ENCODE measurements at places on chromosomes 4 and X.
A peak's percentile ranks its signal among the peaks of the same experiment; 100 is the strongest.

GRCh38 chrX:10618961-10619360 lies 1.4 kb downstream of the MID1 start:
- no peak for DNase-seq

DNA sequence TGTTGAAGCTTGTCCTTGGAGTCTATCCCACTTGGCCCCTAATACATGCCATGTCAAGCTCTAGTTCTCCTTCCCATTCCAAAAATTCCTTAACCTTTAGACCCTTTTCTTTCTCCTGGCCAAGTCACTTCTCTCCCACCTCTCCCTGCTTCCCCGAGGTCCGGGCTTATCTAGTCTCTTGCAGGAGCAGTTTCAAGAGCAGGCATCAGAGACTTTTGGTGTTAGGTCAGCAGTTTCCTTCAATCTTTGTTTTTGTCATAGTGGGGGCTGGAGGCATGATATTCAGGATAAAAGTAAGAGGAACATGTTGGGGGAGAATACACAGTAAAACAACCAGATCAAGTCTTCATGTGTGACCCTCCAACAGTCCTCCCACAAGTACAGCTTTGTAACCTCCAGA lies 11.5 kb upstream of the IDS start:
- no peak for DNase-seq

GRCh38 chrX:11287505-11287904 lies 5.7 kb upstream of the AMELX start:
- no peak for DNase-seq

DNA sequence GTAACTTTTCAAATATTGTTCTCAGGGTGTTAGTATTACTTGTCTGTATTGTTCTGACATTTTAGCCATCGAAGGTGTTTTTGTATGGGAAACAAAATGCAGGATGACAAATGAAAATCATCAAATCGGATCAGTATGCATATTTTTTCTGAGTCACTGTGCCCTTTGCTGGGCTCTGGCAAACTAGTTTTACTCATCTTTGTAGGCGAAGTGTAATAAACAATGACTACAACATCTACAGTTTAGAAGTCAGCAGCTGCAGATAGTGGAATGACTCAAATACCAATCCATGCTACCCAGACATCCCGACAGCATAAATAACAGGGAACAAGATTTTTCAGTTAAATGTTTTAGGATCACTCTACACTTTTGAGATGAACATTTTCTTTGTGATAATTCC lies 557.3 kb upstream of the TENM3 start:
- no peak for DNase-seq

DNA sequence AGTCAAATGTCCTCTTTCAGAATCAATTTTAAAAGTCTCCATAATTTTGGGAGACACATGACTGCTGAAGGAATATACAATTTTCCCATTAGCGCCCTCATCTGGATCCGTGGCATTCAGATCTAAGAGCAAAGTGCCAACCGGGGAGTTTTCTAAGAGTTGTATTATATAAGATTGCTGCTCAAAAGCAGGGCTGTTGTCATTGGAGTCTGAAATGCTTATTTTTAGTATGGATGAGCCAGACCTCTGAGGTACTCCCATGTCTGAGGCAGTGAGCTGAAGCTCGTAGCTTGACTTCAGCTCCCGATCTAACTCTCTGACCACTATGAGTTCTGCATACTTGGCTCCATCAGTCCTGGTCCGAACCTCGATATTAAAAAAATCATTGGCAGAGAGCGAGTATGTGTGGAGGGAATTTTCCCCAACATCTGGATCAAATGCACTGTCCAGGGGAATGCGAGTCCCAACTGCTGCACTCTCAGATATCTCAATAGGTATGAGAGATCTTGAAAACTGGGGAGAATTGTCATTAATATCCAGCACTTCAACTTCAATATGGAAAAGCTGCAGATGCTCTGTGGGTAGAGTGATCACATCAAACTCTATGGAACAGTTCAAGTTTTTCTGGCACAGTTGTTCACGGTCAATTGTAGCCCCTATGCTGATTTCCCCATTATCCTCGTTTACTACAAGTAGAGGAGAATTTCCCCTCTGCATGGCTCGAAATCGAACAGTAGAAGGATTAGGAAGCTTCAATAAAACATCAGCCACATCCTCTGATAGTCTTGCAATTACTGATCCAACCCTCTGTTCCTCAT lies 917 bp downstream of the PCDH18 start:
- no peak for DNase-seq

DNA sequence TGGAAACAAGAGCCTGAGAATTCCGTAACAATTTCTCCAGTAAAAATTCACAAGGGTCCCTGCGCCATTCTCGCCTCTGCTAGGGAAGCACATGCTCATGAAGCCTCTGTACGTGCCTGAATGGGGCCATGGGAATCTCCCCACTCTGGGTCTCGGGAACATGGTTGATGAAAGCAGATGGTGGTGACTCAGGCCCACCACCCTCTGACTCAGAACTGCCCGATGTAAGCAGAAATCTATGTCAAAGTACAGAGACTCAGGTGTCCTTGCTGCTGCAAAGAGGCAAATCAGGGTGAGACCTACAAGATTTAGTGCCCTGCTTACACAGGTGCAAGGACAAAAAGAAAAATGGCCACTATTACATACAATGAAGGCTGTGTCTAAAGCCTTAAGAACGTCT lies 65.0 kb downstream of the SCD5 start:
- DNase-seq, result no peak

DNA sequence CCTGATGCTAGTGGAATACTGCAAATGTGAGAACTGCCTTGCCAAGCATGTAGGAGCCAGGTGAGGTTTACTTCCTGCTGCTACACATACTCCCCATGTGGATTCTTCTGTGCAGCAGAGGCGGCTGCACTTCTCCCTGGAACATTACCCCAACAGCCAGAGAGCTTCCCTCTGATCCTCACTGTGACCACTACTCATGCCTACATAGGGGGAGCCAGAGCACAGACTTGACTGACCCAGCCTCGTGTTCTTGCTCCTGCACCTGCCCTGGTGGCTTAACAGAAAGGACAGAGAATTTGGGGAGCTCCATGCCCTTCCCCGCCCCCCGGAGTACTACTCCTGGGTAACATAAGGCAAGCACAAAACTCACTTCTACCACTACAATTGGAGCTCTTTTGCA lies 38.4 kb downstream of the UGT2A2 start:
- DNase-seq, result no peak

- no peak for DNase-seq
Observed at GRCh38 chr4:186628058-186628711, 72.8 kb upstream of the MTNR1A start.

DNA sequence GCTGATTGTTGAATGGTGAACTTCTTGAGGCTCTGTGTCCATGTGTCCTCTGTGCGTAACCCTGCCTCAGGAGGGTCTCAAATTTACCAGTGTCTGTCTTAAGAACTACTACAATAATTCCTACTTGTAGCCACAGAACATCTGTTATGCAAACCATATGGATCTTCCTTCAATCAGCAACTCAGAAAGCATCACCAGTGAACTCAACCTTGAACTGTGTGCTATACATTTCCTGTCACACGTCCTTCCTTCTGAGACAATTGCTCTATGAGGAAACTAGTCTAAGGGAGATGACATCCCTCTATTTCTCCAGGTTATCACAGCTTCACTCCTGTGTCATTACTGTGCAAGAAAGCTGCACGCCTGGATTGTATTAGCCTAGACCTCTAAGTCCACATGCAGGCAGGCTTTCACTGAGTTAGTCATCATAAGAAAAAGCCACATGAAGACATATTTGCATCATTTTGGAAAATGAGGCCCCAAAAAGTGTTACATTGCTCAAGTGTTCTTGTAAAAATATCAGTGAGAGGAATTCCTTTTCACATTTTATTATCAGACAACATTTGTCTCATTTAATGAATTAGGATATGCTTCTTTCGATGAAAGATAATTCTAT lies 157.8 kb downstream of the AFF2 start:
- DNase-seq, result no peak

DNA sequence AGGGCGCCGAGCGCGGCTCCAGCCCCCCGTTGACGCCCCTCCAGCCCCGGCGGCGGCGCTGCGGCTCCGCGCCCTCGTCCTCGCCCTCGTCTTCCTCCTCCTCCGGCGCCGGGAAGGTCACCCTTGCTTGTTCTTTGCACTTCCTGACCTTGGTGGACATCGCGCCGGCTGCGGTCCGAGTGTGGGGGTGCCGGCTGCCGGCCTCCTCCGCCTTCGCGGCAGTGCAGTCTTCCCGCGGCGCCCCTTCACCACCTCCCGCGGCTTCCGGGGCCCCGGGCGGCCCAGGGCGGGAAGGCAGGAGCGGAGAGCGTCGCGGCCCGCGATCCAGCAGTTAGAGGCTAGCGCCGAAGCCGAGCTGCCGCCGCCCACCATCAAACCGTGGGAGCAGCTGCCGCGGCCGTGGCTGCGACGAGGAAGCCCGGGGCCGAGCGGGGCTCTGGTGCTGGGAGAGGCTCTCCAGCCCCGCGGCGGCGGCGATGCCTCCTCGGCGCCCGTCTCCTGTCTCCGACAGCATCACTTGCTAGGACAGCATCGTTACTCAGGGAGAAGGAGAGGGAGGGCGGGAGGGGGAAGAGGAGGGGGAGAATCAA lies at the start of gene TRPC3:
TSS of gene TRPC3 (minus strand) at position 540 of the 590 bp plus-strand sequence. CDS start at position 160, 380 bp downstream.
- DNase-seq, result no peak

- DNase-seq, result no peak
Observed at GRCh38 chrX:23559975-23560374, 107.3 kb upstream of the PRDX4 start.

DNA sequence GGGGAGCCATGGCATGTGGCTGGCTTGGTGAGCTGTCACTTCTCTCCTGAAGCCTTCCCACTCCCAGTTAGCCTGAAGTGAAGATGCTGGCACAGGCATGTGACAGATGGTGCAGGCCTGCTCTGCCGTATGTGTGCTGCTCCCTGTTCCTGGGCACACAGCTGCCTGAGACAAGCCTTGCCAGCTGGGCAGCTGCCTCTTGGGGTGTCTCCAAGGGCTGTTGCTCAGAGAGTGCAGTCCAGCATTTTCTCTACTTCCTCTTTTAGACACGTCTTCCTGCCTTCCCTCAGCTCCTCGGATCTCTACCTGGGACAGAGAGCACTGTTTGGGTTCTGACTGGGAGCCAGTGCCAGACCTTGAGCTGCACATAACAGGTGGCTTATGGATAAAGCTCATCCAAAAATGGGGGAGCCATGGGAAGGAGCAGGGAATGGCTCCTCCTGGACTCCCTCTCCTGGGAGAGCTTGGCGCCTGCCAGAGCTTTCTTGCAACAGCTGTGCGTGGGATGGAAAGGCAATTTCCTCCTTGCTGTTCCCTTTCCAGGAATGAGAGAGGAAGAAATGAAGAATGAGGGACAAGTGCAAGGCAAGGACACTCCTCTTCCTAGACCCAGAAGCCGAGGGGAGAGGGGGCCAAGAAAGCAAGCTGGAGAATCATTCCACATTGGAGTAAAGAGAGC lies 132.9 kb downstream of the MSL3 start:
- peak; percentile 24 for DNase-seq

DNA sequence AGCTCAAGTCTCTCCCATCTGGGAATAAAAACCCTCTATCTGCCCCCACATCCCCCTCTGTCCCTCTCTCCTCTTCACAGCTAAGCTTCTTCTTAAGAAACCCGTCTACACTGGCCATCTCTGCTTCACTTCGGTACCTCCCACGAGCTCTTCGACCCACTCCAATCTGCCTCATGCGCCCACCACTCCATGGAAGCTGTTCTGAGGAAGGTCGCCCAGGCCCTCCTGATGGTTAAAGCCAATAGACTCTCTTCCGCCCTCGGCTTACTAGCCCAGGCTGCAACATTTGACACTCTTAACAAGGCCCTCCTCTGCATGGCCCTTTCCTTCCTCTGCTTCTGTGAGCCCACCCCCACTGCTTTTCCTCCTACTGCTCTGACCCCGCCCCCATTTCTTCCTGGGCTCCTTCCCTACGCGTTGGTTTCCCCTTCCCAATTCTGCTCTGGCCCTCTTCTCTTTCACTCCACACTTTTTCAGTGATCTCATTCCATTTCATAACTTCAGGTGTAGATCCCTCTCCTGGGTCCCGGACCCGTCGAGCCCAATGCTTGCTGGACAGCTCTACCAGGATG lies 11.8 kb downstream of the IQSEC2 start:
- DNase-seq, result no peak

DNA sequence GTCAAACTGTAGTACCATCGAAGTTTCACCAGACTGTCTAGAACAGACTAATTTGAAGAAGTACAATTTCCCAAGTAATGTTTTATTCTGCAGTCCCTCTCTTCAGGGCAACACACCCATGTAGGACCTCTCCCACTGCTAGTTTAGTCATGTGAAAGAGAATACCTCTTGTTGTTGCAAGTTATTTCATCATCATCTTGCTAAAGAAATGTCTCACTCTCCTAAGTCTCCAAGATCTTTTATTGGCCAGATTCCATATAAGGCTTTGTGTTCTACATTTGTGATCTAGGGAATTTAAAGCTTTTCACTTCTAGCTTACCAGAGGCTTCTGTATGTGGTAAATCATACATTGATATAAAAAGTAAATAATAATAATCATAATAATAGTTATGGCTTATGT lies 745.3 kb upstream of the MAGEB2 start:
- no peak for DNase-seq

DNA sequence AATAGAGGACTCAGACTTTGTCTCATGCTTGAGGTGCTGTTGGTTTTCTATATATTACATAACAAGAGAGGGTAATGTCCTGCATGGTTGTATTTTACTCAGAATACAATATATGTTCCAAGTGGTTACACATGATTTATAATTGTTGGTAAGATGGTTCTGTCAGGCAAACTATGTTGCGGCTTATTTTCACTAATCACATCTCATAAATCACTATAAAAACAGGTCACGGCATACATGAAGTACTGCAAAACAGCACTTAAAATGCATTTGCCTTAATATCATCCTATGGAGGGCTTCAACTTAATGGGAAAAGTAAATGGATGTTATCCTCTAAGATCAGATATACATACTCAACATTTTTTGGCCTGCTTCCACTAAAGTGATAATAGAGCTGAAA lies 246.0 kb upstream of the ARSJ start:
- no peak for DNase-seq

- peak; percentile 90 for DNase-seq
Observed at GRCh38 chrX:19990556-19991349, at the start of gene BCLAF3. Gene BCLAF3 (minus strand): TSS chrX:19991061. CDS start chrX:19970264, 20,797 bp downstream.

DNA sequence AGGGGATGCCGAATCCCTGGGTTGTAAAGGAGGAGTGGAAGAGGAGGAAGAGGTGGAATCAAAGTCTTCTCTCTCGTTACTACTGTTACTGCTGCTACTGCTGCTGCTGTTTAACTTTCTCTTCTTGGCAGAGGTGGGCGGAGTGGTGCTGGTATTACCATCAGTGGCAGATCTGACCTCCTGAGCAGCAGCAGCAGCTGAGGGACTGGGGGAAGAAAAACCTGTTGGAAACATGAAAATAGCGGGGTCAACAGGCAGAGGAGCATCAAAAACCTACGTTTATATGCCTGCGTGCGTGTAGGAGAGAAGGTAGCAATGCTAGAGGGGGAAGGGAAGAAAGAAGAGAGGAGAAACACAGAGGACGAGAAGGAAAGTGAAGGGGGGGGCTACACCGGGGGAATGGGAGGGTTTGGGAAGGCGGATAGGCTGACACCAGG lies 339 bp downstream of the CUL4B start:
- DNase-seq, result no peak

All from cerebellum (tissue), 4 donors.